ENCODE measurements at places on chromosomes 2 and 18. TPM values are rescaled to one million over a fixed set of nuclear protein-coding genes. Genes with fewer than 3 reads are reported as not detected.

The CFAP65 gene
- total RNA-seq = not detected

The CRYGC gene
- total RNA-seq = not detected

The FSIP2 gene
- total RNA-seq = 5.6 TPM

The TSPYL6 gene
- total RNA-seq = not detected

The SAG gene
- total RNA-seq = not detected

The GPC1 gene
- total RNA-seq = 8.7 TPM

The ATG16L1 gene
- total RNA-seq = 46.4 TPM

The TEX51 gene
- total RNA-seq = not detected

The IL36RN gene
- not detected for total RNA-seq

DNA sequence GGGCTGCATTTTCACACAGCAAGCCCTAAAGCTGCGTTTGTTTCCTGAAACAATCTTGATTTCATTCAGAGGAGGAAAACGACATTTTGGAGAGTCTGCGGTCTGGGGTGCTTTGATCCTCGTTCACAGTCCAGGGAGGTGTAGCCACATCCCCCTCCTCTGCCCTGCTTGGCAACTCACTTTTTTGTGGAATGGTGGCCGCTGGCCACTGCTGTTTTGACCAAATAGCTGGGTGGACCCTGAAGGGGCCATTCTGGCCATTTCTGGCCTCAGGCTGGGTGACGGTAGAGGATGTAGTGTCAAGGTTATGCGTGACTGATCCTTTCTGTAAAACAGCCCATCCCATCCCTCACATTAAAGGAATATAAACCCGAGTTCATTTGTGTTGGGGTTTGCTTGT lies 62.2 kb downstream of the INPP4A start:
- no peak for DNase-seq

GRCh38 chr2:68565858-68566257 lies 77.5 kb upstream of the PROKR1 start:
- no peak for DNase-seq

GRCh38 chr2:23055251-23055650 lies 329.7 kb upstream of the KLHL29 start:
- DNase-seq = no peak

DNA sequence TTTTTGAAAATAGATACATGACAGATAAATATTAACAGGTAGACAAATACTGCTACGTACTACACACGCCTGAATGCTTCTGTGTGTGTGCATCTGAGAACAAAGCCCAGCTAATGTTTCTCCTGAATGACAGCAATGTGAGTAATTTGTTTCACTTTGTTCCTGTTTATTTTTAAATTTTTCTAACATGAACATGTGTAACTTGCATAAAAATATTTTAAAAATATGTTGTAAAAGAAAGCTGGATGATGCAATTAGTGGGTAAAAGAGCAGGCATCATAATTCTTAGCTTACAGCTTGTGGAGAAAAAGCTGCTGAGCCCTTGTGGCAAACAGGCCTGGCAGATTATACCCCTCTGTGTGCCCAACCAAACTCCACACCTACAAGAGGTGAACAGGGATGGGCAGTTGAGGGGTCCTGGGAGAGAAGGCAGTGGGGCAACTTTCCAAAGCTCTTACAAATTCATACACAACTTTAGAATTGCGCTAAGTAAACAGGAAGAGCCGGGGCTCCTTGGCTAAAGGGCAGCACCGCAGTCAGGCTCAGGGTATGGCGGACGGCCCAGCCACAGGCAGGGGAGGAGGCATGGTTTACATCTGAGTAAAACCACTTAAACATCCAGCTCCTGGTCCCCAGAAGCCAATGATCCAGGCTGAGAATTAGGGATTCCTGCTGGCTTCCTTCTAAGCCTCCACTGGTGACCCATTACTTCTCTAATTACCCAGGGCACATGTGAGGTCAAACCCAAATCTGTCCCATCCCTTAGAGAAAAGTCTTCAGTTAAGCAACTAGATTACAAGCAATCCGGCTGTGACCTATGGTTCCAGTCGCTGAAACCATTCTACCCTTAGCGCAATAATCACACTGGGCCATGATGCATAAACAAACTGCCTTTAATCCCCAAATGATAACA lies 14.0 kb downstream of the PXDN start:
- no peak for DNase-seq

- DNase-seq = no peak
Observed at GRCh38 chr18:77023102-77023782, 109.3 kb downstream of the MBP start.

DNA sequence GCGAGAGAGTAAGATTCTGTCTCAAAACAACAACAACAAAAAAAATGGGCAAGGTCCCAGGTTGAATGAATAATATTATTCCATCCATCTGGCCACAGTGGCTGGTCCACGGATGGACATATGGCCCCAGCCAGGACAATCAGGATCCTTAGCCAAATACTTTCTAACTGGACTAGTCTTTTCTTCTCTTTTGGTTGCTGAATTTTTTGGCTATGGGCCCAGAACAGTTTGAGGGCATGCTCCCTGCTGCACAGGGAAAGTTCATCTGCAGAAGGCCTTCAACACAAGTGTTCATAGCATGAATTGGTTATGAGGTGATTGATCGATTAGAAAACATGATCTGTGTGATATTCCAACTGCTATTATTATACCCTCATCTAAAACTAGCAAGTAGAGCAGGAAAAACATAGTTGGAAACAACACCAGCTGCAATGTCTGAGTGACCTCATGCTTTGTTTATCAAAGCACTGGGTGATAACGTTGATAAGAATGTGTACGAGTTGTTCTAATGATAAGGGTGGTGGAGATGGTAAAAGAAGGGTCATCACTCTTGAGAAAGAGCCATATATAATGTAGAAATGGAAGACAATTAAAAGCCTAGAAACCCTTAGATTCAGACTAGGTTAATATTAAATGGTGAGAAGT lies 47.8 kb upstream of the RNF103 start:
- no peak for DNase-seq

- no peak for DNase-seq
Observed at GRCh38 chr2:150232871-150233270, 254.6 kb downstream of the RND3 start.

Data from Peyer's patch (tissue), 4 donors.